ENCODE measurements at places on chromosomes 11 and 22. TPM values are rescaled to one million over a fixed set of nuclear protein-coding genes. Genes with fewer than 3 reads are reported as not detected.

Gene C11orf21
- 71.2 TPM for total RNA-seq

Gene PRSS23
- 0.05 TPM for total RNA-seq

Gene C11orf91
- not detected for total RNA-seq

DNA sequence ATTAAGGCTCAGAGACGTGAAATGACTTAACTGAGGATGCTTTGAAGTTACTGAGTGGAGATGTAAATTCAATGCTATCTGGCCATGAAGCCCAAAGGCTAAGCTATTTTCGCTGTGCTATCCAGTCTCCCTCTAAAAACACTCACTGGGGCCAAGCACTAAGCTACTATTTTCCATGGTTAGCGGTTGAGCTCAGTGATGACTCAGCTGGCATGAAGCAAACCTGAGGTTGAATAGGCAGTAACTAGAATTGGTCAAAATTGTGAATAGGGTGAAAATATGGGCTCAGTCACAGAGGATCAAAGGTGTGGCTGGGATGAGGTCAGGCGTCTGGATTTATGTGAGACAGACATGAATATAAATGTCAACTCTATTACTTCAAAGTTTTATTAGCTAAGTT lies 564.2 kb upstream of the KIRREL3 start:
- no peak for DNase-seq

Gene ISX
- total RNA-seq = not detected

GRCh38 chr11:33842236-33842915 lies 49.5 kb downstream of the LMO2 start:
- DNase-seq = no peak

DNA sequence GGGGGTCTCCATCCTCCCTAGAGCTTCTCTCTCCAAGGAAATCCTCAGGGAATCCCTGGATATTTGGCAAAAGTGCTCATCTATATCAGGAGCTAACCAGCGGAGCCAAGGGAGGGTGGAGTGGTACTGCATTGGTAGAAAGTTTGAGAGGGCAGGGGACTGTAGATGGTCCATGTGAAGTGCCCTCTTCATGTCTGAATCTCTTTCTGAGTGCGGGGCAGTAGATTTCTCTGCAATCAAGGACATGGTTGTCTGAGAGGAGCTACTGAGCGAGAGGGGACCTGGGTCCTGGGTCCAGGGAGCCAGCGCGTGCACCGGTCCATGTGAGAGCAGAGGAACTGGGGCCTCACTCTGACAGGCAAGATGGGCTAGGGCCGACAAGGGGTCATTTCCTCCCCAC lies 701 bp downstream of the DIXDC1 start:
- no peak for DNase-seq

Gene LRRC55
- not detected for total RNA-seq

DNA sequence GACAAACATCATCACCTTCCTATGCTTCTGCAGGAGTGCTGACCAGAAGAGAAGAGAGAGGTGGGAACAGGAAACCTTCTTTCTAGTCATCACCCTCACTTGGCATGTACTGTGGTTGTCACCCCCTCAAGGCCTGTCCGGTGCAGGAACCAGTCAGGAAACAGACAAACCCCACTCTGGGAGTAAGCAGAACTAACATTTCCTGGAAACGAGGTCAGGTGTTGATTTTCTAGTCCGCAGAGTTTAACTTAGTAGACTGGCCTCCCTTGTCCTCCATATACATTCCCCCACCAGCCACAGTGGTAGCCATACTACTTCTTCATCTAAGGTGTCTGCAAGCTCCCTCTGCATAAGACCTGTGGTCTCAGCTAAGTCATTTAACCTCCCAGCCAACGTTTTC lies 80.7 kb upstream of the NCAM1 start:
- DNase-seq = no peak

Data from CD4-positive, alpha-beta T cell (primary cell).